Cerebellar nuclear complex (tissue), 1 donor: ENCODE measurements at places on chromosomes 13 and 19.

- DNase-seq: no peak
Measured at GRCh38 chr13:29935309-29935981, 85.0 kb upstream of the UBL3 start.

GRCh38 chr19:51559240-51559639 is 11.8 kb upstream of the ZNF175 start:
- DNase-seq: no peak

GRCh38 chr19:51147663-51148062 is 5.6 kb downstream of the SIGLEC7 start:
- no peak for DNase-seq

DNA sequence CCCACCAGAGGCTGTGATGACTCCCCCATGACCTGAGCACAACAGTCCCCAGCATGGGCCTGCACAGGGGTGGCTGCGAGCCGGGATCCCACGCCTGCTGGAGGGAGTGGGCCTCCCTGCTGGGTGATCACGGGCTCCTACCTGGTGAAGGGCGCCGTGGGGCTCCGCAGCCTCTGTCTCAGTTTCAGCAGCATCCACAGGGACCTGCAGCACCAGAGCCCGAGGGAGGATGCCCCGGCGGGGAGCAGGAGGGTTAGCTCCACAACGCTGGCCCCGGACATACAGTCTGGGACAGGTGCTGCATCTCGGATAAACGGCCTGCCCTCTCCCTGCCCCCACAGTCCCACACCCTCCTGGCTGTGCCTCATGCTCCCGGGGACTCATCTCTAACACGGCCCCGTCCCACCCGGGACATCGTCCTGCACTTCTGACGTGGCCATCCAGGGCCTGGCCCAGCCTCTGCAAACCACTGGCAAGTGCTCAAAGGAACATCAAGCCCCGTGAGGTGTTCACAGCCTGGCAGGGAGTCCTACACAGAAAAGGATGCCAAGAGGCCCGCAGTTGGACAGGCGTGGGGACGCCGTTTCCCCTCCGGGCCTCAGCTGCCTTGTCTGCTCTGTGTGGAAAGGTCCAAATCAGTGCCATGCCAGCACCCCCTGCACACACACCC is 10.5 kb downstream of the PEX11G start:
- DNase-seq: no peak

GRCh38 chr19:39236527-39236926 is 8.3 kb downstream of the IFNL3 start:
- DNase-seq: no peak

DNA sequence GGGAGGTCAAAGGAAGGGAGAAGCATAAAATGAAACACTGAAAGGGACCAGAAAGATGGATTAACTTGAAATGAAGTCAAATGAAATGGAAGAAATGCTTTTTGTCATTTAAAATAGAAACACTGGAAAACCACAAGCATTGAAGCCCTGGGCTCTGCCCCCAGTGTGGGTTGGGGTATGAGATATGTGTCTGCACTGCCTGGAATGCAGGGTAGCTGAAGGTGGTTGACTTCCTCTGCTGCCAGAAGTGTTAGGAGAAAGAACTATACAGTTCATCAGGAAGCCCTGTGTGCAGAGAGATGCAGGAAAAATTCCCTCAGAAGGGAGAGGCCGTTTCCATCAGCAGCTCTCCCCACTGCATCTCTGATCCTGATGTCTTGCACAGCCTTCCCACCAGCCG is 69.2 kb downstream of the DHRS12 start:
- no peak for DNase-seq

- no peak for DNase-seq
Measured at GRCh38 chr13:67664502-67664901, 434.4 kb upstream of the PCDH9 start.

- DNase-seq: no peak
Measured at GRCh38 chr13:51818781-51819511, 15.0 kb upstream of the DHRS12 start.

- no peak for DNase-seq
Measured at GRCh38 chr19:488505-489417, 7.5 kb upstream of the MADCAM1 start.

DNA sequence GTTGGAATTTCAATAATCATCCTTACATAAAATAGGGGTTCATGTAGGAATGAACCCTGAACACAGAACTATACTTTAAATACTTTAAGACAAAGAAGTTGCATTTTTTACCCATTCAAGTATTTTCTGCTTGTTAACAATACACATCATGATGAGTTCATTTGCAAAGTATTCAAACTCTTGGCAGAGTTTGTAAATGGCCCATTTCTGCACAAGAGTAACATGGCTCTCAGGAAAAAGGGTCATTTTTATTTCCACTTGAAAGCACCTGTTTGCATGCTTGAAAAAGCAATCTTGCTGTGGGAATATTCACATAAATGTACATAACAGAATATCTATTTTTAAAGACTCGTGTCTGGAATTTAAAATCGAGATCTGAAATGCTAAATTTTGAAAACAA is 18.1 kb downstream of the ESD start:
- no peak for DNase-seq

DNA sequence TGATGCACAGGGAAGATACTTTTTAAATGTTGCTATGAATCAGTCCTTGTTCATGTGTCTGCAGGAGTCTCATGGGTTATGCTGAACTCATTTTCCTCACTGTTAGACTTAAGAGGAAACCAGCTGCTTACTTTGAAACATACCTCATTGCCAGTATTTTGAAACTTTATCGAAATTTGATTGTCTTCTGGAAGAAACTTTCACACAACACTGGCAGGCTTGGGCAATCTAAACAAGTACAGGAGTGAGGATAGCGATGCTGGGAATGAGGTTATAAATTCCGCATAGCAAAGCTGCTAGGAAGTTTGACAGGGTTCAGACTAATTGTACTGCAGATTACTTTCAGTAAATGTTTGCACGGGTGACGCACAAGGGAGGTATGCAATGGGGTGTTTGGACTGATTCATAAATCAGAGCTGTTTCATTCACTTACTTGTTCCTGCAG is 245.7 kb downstream of the DNAJC15 start:
- DNase-seq: no peak

GRCh38 chr13:87444135-87444534 is 227.0 kb upstream of the SLITRK5 start:
- no peak for DNase-seq

DNA sequence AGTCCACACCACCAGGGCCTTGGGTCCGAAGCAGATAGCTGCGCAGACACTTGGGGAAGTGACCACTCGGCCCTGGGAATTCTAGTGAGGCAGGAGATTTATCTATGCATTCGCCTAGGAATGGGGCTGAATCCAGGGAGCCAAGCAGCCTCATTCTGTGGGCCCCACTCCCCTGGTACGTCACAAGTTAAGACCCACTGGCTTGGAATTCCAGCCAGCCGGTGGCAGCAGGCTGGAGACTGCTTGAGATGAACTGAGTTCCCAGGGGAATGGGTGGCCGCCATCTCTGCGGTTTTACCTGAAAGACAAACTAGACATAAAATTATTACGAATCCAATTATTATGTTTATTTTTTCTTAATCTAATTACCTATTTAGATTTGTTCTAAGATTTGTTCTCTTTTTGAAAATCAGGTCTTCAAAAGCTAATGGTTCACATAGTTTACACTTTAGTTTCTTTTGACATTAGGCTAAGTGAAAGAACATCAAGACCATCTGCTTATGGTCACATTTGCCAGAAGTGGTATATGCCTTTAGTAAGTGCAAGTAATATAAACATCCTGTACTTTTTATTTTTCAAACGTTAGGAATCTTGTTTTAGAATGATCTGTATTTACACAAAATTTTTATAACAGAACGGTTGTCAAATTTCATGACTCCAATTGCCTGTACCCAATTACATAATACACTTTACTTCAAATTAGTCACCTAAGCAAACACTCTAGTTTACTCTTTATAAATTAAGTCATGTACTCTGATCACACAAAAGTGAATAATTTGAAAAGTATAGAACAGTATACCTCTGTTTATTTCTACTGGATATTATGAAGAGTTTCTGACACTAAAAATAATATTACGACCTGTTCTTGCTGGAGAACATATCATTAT is 74.4 kb downstream of the SLITRK6 start:
- DNase-seq: no peak

DNA sequence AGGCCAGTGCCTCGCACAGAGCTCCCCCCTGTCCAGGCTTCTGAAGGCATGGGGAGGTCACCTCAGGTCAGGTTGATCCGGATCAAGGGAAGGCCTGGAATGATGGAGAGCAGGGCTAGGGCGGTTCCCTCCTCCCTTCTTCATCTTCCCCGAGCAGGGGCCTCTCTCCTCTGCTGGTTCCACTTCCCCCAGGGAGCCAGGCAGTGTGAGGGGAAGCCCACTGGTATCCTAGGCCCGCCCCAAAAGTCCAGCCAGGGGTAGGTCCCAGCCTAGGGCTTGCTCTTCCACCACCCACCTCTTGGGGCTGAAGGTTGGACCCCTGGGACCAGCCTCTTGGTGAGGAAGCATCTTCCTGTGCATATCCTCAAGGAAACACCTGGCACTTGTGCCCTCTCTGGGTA is 16.4 kb upstream of the PRR19 start:
- DNase-seq: no peak

DNA sequence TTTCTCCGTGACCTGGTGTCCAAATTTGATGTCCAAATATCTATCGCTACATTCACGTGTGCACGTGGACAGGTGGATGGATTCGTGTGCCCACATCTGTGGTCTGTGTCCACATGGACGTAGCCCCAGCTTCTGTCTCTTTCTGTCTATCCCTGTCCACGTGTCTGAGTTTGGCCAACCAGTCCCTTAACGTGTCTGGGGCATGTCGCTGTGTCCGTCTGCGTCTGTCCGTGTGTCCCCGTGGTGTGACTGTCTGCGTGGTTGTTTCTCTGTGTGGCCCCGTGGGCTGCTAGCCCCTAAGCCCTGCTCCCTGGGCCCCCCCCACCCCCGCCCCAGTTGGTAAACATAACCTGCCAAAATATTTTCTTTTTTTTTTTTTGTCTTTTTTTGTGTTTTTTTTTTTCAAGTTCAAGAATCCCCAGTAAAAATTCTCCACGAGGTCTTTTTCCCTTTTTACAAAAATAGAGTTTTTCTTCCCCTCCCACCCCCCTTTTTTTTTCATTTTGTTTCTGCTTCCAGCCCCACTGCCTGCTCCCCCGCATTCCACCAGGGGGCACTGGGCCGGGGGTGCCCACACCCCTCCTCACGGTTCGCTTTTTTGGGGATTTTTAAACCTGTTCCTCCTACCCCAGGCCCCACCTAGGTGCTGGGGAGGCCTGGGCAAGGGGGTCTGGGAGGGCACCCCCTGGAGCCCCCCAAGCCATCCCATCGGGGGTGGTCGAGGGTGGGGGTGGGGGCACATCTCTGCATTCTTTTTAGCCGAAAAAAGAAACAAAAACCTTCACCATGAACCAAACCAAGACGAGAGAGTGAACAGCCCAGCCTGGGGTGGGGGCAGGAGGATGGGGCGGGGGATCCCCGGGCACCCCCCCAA is 18.3 kb downstream of the PRKCSH start:
- no peak for DNase-seq

GRCh38 chr19:49057636-49058234 is at the start of gene CGB7:
Gene CGB7, minus strand, starts transcription at chr19:49057749. Its CDS starts 2,374 bp downstream, at chr19:49055375.
- no peak for DNase-seq

DNA sequence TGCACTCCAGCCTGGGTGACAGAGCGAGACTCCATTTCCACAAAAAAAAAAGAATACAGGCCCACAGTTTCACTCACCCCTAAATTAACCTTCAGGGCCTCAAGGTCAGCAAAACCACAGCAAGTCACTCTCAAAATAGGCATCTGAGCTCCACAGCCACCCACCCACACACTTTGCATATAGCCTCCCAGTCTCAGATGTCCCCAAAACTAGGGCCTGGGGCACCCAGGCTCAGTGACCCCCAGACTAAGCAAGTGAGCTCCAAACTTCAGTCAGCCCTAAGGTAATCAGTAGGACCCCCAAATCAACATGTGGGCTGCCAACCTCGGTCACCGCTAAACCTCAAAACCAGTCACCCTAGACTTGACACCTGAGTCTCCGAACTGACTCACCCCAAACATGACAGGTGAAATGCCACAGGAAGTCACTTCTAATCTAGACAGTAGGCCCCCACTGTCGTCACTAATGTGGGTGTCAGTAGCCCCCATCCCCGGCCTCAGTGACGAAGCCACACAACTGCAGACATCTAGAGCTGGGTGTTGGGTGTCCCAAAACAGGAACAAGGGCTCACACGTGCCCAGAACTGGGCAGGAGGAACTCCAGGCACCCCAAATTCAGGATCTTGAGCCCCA is 13.9 kb downstream of the RABAC1 start:
- DNase-seq: no peak

DNA sequence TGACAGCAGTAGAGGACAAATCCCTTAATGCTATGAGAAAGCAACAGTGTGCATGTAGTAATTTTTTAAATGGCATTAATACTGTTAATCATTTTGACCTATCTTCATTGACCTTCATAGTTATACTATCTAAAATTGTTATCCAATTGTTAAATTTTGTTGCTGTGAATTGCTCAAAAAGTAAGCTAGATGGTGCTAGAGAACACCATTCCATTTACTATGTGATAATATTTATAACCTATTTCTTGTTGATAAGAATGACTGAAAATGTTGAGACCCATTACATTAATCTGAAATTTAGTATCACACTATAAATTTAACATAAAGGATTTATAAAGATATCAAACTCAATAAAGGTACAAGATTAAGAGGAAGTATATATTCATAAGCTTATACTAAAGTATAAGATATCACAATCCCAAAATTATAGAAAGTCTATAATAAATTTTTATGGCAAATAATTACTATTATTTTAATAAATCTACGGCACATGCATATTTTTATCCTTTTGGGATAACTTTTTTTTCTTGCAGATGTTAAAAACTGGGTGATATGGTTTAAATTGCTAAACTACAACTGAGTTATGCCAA is 1573.3 kb downstream of the PCDH9 start:
- no peak for DNase-seq

DNA sequence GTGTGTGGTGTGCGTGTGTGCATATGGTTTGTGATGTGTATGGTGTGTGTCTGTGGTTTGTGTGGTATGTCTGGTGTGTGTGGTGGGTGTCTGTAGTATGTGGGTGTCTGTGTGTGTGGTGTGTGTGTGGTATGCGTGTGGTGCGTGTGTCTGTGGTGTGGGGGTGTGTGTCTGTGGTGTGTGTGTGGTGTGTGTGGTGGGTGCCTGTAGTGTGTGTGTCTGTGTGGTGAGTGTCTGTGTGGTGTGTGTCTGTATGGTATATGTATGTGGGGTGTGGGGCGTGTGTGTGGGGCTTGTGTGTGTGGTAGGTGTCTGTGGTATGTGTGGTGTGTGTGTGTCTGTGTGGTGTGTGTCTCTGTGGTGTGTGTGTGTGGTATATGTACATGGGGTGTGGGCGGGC is 300.7 kb downstream of the TEX29 start:
- DNase-seq: no peak

DNA sequence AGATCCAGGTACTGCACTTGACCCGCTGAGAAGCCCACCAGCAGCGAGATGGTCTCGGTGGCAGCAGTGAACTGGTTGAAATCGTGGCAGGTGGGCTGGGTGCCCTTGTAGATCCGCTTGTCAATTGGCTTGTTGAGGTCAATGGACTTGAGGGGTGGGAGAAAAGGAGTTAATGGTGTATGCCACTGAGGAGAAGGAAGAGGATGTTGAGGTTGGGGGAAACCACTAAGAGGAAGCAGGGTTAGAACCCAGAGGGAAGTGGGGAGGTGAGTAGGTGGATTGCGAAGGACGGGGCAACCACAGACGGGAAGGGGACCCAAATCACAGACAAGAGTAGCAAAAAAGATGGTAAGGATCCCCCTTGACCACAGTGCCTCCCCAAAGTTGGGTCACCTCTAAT is 1.7 kb downstream of the DMWD start:
- no peak for DNase-seq

- DNase-seq: no peak
Measured at GRCh38 chr13:93982179-93982918, 497.1 kb downstream of the DCT start.
